Right cardiac atrium (tissue), 5 donors: ENCODE measurements at places on chromosomes 4 and X.

- DNase-seq = no peak
These were observed 59.5 kb downstream of the RXFP1 start for GRCh38 chr4:158581161-158581560.

GRCh38 chrX:47497271-47497888 is 14.4 kb upstream of the ZNF41 start:
- DNase-seq = no peak

- no peak for DNase-seq
These were observed 106.8 kb downstream of the HDAC8 start for GRCh38 chrX:72465889-72466288.

DNA sequence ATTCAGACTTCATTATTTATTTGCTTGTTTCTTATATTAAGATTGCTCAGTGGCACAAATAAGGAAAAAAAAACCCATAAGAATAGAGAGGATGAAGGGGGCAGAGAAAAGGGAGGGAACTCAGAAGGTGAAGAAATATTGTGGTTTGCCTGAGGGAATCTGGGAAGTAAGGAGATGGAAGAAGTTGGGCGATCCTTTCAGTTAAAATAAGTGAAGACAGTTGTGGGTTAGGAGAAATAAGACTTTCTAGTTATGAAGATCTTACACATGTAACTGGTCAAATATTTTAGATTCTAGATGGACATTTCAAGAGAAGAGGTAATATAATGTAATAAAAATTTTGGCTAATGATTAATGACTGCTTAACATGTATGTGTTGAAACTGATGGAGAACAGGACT is 138.7 kb upstream of the LIMCH1 start:
- no peak for DNase-seq

GRCh38 chrX:71492231-71493065 is 40.5 kb upstream of the OGT start:
- DNase-seq = peak; percentile 84

GRCh38 chr4:71202705-71203104 is 136.1 kb upstream of the SLC4A4 start:
- DNase-seq = no peak

DNA sequence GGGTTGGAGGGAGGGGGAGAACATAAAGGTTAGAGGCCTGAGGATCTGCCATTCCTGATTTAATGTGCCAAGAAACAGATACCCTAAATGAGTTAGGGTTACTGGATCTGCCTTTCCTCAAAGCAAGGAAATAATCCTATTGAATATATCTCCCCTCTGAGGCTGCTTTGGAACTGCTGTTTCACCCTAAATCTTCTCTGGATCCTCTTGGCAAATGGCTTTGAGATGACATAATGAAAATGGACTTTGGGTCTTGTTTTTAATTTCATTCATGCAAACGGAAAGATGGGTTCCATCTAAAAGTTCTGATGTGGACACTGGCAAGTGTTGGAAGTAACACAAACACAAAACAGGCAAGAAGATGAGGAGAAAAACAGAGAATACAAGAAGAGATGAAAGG is 23.0 kb upstream of the MAOA start:
- DNase-seq = no peak

GRCh38 chrX:34584781-34585180 is 72.3 kb downstream of the TMEM47 start:
- DNase-seq = no peak

DNA sequence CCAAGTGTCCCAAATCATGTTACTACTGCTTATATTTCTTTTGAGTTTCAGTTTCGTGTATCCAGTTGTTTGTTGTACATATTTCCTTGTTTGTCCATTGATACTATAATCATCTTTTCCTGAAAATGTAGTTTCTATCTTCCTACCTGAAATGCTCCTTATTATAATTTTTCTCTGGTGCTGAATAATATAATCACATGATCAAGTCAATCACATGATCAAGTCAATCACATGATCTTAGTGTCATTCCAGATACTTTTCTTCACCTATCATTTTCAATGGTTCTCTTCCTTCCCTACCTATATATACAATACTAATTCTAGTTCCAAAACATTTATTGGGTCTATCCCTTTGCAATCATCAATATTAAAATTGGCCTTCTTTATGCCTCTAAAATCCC is 2058.8 kb downstream of the PCDH7 start:
- DNase-seq = no peak

DNA sequence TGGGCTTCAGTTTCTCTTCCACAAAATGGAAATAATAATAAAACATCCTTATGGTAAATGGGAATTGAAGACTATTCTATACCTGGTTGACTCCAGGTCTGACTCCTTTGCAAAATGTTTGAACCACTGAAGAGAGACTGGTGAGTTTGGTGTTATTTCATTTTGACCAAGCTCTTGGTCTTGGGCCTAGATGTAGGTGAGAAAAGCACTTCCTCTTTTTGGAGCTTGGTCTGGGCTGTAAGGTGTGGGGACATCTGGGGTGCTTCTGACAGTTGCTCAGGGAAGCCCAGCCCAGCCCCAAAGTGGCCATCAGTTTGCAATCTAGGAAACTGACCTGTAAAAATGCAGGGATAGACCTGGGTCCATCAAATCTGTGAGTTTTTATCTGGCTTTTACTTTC is 26.8 kb upstream of the SOD3 start:
- DNase-seq = no peak

- DNase-seq = no peak
These were observed 105.9 kb downstream of the SLC10A7 start for GRCh38 chr4:146415829-146416228.

GRCh38 chr4:98521486-98521885 is 136.9 kb downstream of the TSPAN5 start:
- DNase-seq = no peak

DNA sequence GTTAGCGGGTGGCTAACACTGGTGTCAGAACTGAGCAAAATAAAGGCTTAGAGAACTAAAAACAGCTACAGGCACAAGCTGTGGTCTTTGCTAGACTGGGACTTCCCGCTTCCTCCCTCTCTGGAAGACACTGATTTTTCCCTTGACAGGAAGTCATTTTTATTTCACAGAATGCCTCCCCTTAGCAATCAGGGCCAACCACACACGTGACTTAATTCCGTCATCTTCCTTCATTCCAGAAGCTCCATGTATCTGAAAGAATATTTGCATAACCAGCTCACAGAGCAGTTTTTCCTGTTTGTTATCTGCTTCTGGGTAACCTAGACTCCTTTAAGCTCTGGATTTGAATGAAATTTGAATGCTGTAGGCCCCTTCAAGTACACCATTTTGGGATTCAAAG is 327.5 kb upstream of the FRG1 start:
- DNase-seq = no peak
